ENCODE measurements at places on chromosomes 5 and 9.

GRCh38 chr5:77748160-77748559, 28.0 kb downstream of the TBCA start:
- DNase-seq, result no peak

- DNase-seq, result no peak
These were observed 6.2 kb downstream of the NKX2-5 start for GRCh38 chr5:173228639-173229381.

GRCh38 chr5:172010278-172010677, 3.8 kb upstream of the FBXW11 start:
- peak; percentile 29 for DNase-seq

DNA sequence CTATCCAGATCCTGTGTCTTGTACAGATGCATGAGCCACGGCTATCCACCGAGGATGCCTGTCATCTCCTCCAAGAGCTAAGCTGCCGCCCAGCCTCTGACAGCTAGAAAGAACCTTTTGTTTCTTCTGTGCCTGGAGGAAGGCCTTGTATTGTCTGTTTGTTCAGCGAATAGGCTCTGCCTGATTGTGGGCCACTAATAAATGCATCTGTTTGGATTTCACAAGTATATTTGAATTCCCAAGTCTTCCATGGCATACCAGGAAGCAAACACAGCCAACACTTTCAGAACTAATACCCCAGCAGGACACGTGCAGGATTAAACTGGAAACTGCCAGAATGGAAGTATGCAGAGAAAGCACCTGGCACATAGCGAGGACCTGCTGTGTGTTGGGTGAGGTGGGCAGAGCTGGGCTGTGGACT, 92.7 kb upstream of the NEURL1B start:
- DNase-seq, result no peak

DNA sequence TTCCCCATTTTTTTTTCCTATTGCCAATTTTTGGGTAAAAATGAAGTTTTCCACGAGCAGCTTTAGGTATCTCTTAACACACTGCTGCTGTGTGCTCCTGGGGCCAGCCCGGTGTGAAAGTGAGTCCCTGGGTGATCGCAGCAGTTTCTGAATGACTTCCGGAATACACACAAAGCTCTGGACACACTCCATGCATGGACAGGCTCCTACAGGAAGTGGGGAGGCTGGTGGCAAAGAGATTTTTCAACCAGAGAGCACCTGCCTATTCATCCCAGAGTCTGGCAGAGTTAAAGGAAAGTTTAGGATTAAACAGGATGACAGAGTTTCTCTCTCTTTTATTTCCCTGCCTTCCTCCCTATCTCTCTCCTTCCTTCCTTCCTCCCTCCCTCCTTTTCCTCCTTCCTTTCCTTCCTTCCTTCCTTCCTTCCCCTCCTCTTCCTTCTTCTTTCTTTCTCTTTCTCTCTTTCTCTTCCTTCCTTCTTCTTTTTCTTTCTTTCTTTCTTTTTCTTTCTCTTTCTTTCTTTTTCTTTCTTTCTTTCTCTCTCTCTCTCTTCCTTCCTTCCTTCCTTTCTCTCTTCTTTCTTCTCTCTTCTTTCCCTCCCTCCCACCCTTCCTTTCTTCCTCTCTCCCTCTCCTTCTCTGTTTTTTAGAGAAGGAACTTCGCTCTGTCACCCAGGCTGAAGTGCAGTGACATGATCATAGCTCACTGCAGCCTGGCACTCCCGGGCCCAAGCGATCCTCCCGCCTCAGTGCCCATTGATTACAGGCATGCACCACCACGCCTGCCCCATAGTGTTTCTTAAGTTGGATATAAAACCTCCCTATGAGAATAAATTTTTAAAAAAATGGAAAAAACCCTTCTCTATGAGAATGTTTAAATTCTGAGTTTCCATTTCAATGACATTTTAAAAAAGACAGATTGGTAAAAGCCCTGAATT, 38.7 kb upstream of the UBTD2 start:
- DNase-seq, result no peak

DNA sequence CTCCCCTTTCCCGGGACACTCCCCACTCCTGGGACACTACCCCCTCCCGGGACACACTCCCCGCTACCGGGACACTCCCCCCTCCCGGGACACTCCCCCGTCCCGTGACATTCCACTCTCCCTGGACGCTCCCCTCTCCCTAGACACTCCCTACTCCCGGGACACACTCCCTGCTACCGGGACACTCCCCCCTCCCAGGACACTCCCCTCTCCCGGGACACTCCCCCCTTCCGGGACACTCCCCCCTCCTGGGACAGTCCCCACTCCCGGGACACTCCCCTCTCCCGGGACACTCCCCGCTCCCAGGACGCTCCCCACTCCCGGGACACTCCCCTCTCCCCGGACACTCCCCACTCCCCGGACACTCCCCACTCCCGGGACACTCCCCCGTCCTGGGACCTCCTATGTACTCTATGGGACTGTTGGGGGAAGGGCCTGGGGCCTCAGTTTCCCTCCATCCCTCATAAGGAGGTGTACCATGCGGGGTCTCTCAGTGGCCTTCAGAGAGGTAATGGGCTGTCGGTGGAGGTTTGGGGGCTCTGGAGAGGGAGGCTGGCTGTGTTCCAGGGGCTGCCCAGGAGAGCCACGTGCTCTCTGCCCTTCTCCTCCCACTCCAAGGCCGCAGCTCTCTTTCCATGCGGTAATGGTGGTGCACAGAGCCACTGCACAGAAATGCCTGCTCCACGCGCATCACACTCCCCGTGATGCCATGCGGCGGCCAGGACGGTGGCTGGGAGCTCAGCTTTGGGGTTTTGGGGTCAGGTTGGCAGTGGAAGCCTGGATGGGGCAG, 96.2 kb downstream of the RXRA start:
- DNase-seq, result no peak

DNA sequence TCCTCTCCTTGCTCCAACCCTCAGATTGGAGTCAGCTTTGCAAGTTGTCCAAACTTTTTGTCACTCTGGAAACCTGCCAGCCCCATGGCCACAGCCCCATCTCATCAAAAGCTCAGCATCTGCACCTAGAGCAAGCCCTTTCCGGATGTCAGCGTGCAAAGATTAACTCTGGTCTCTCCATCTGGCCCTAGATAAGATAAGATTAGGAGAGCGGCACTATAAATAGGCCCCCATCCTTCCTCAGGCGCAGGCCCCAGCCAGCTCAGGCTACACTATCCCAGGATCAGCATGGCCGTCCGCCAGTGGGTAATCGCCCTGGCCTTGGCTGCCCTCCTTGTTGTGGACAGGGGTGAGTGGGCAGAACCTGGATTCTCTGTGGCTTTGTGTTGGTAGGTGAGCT, at the start of gene SPINK4:
Gene SPINK4 (plus strand): TSS at position 247 of the 400 bp plus-strand sequence. CDS start 42 bp downstream, at position 289.
- no peak for DNase-seq

GRCh38 chr5:96651948-96652753, 10.0 kb upstream of the CAST start:
- no peak for DNase-seq

All from fibroblast of skin of scalp (primary cell).